ENCODE measurements at places on chromosomes 1 and 21.

GRCh38 chr1:206557636-206558473 is 50.5 kb downstream of the RASSF5 start:
- no peak for DNase-seq

- DNase-seq = no peak
Observed at GRCh38 chr1:153633161-153633753, 609 bp upstream of the CHTOP start.

- peak; percentile 25 for DNase-seq
Observed at GRCh38 chr1:84301004-84301784, at the start of gene SAMD13. TSS of gene SAMD13 (plus strand) at chr1:84301708. CDS start at chr1:84303235, 1,527 bp downstream.

DNA sequence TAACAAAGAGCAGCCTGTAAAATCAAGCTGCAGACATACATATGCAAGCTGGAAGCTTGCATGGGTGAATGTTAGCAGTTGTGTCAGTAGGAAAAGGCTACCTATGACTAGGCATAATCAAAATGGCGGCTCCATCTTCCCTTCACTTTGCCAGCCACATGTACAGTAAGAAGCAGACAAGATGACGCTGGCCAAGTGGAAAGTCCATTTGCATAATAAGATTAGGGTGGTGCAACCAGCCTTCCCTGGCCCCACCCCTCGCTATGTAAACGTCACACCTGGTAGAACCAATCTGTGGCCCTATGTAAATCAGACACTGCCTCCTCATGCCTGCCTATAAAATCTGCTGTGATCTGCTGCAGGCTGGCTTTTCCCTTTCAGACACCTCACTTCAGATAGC is 171.9 kb upstream of the USP25 start:
- DNase-seq = no peak

GRCh38 chr1:17678011-17678410 is 77.1 kb upstream of the ACTL8 start:
- no peak for DNase-seq

DNA sequence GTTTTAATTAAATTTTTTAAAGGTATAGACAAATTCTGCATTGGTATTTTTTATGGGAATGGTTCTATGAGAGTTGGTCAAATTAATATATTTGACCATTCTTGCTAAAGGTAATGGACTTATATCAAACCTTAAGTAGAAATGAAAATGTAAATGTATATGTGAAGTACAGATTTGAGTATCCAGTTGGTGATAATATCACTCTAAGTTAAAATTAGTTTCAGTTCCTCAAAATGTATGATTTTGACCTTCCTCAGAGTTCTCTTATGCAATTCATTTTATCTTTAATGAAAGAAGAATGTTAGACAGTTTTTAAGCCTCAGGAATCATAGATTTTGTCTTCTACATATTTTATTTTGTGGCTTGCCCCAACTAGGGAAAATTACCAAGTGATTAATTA is 1291.5 kb upstream of the B3GALT2 start:
- DNase-seq = no peak

DNA sequence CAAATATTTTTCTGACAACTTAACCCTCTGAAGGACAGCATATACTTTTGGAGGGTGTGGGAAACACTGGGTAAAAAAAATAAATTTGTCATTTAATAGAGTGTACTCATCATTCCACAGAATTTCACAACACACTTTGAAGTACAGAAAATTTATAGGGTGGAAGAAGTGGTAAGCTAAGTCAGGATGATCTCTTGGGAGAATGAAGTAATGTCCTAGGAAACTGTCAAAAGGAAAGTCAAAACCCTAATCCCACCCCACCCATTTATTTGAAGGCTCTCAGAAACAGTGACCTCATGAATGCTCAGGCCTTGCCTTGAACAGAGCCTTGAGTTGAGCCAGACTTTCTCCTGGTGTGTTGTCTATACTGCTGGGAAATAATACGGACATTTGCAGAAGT is 7.3 kb upstream of the UAP1 start:
- peak; percentile 85 for DNase-seq

DNA sequence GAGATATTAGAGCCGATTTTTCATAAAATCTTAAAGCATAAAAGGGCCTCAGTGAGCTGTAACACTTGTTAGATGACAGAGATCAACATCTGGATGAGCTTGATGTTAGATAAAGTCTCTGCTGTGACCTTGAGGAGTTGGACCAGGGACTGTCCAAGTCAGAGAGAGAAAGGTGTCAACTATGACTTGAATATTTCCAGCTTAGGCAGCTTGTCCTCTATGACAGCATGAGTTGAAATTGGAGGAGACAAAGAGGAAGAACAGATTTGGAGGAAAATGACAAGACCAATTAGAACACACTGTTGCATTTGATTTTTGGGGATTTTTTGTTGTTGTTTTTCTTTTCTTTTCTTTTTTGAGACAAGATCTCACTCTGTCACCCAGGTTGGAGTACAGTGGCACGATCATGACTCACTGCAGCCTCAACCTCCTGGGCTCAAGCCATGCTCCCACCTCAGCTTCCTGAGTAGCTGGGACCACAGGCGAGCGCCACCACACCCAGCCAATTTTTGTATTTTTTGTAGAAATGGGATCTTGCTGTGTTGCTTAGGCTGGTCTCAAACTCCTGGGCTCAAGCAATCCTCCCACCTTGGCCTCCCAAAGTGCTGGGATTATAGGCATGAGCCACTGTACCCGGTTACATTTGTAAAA is 35.3 kb upstream of the CLIC4 start:
- no peak for DNase-seq

DNA sequence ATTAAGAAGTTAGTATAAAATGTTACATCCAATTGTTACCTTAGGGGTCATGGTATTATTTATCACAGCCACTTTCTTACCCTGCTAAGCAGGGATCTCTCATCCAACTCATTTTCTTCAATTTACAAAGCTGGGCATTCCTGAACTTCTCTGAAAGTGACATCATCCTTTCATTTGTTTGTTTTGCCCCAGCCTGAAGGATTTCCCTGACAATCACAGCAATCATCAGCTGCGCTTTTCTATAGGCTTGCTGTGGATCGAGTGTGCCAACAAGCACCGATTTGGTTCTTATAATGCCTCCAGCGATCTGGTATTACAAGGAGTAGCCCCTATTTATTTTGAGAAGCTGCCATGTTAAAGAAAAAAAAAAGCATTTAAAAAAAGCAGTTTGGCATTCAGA is 240.2 kb downstream of the USH2A start:
- peak; percentile 36 for DNase-seq

DNA sequence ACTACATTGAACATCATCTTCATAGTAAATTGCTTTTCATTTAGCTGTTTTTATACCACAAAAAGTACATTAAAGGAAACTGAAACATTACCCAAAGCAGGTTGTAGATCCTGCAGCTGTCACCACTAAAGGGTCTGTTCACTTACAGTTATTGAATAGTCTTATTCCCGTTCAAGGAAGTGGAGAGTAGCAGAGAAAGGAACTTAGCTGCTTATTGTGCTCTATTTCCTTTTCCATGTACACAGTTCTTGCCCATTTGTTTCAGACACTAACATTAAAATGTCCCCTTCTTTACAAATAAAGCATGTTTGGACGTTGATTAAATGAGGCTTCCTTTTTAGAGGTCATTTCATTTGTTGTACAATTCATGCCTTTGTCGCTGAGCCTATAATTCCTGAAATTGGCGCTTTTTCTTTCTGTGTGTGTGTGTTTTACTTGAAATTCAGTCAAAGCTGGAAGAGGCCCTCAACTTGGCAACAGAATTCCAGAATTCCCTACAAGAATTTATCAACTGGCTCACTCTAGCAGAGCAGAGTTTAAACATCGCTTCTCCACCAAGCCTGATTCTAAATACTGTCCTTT is 44.4 kb upstream of the BMP8A start:
- no peak for DNase-seq

GRCh38 chr1:145995148-145995881 is 1.1 kb downstream of the TXNIP start:
- no peak for DNase-seq

DNA sequence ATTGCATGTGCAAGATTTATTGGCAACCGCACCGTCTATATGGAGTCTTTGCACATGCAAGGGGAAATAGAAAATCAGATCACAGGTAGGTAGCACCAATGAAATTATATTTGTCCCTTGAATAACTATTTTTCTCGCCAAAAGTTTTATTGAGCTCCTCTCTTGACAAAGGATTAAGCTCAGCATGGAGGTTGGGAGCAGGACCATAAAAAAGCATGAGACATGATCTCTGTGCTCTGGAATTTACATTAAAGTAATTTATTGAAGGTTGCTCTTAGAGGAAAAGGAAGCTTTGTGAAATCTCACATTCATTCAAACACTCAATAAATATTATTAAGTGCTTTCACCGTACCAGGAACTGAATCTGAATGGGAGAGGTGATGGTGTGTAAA is 66.0 kb upstream of the UBE2U start:
- no peak for DNase-seq

DNA sequence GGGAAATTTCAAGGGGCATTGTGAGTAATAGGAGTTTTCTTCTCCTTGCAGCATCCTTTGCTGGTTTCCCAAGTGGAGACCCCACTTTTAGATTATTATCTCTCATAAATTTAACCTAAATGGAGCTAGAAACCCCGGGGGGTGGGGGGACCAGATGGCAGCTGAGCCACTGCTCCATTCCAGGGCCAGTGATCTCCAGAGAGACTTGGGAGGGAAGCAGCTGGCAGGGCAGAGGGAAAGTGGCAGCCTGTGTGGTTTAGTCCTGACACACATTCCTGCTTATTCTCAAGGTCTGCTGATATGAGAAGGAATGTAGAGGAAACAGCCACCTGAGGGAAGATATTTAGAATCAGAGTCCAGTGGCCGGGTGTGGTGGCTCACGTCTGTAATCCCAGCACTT is 16.3 kb downstream of the PCP4L1 start:
- no peak for DNase-seq

- DNase-seq = peak; percentile 94
Observed at GRCh38 chr1:230113593-230114236, 46.7 kb downstream of the GALNT2 start.

GRCh38 chr21:35136586-35137219 is 87.6 kb upstream of the RUNX1 start:
- no peak for DNase-seq

- DNase-seq = no peak
Observed at GRCh38 chr21:25963181-25963580, 207.4 kb downstream of the APP start.

DNA sequence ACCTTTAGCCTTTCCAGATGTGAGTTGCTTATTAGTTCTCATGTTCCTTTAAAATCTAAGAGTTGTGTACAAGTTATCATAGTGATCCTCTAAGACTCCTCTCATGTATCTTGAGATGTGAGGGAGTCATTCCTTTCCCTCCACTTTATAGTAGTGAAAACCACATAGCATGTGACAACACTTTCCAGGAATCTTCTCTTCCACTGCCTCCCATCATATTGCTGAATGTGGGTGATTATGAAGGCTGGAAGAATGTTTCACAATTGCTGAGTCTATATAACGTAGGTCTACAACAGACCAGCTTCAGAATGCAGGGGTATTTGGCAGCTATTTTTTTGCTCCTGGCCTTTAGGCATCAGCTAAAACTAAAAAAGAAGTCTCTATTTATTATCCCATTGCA is 44.7 kb upstream of the LRRC7 start:
- peak; percentile 77 for DNase-seq

DNA sequence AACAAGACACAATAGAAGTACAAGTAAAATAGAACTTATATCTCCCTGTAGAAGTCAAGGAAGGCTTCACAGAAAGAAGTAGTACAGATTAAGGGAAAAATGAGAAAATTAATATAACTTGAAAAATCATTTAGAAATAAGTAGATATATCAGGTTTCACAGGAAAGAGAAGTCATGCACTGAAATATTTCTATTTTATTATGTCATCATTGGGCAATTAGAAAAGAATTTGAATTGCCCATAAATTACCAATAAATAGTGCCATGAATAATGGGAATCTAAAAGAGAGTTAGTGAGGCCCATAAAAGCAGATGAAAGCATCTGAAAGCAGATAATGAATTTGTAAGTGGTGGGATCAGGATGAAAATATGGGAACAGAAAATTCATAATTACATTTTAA is 1597.8 kb downstream of the PLA2G4A start:
- DNase-seq = no peak

DNA sequence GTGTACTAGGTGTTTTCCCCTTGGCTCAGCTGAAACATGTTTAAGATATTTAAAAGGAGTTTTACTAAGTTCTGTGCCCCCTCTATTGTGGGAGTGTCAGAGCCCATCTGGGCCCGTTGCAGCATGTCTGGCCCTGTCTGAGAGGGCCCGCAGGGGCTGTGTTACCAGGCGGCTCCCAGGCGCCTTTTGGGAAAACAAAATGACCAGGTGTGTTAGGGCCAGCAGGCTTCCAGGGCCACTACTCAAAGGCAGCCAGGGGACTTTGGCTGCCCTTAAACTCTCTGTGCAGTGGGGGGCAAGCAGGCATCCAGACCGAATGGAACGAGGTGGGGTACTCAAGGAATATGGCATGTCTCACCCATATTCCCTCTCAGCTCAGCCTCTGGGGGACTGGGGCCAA is 111.7 kb downstream of the KCNN3 start:
- no peak for DNase-seq

- DNase-seq = no peak
Observed at GRCh38 chr1:203286161-203286984, 18.9 kb upstream of the BTG2 start.

- DNase-seq = no peak
Observed at GRCh38 chr1:116667575-116668105, at the start of gene IGSF3. TSS of gene IGSF3 (minus strand) at chr1:116667733. CDS start at chr1:116666326, 1,407 bp downstream.

DNA sequence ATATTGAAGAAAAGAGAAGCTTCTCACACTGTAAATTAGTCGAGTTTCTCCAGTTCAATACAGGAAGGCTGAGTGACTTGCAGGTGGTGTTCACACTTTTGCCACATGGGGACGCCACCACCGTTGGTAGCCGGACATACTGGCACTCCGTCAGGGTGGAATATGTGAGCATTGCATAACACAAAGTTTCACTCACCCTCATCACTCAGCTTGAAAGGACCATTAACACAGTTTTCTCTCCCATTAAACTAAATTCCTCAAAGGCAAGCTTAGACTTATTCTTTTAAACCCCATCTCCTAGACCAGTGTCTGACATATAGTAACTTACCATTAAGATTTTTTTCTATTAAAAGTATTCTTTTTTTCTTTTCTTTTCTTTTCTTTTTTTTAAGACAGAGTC is 105.3 kb upstream of the SERBP1 start:
- DNase-seq = peak; percentile 63

DNA sequence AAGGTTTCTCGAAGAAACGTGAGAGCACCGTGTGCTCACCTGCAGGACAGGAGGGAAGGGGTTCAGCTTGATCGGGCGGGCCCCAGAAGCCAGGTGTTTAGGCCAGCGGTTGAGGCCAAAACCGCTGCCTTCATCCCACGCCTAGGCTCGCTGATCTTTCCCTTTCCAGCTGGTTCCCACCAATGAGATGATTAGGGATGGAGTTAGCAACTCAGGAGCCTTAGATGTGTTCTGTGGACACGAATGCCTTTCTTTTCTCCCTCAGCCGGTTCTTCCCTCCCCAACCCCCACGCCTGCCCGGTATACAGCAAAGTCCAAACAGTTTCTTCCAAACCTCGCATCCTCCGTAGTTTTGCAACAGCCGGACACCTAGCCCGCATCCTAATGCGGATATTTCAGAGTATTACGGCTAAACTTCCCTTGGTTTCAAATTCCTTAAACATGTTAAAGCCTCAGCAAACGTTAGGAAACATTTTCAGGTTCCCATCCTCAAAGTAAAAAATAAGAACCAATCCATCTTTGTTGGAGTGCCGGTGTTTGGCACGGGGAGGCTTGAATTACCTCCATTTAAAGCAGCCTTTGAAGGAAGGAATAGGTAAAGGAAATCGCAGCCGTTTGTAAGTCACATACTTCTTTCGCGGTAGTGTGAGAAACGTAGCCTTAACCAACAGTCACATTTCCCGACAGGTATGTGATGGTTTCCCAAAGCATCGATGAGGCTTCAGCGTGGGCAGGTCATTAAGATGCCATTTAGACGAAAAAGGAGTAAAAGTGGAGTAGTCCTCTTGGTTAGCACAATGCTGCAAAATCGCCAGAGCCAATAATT is 1.1 kb downstream of the LRRC8C start:
- DNase-seq = no peak
